CD4-positive, alpha-beta T cell (primary cell): ENCODE measurements at places on chromosomes 4 and X.

DNA sequence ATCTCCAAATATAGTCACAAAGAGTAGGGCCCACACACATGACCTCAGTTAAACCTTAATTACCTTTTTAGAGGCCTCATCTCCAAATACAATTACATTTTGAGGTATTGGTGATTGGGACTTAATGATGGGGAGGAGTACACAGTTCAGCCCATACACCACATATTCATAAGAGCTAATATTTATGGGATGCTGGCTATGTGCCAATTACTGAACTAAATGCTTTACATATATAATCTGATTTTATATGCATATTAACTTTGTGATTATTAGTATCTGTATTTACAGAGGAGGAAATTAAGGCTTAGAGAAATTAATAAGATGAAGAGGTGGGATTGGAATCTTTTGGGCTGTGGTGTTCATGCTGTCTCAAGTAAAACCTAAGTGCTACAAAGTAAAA, 17.8 kb downstream of the SMARCAD1 start:
- DNase-seq: no peak

DNA sequence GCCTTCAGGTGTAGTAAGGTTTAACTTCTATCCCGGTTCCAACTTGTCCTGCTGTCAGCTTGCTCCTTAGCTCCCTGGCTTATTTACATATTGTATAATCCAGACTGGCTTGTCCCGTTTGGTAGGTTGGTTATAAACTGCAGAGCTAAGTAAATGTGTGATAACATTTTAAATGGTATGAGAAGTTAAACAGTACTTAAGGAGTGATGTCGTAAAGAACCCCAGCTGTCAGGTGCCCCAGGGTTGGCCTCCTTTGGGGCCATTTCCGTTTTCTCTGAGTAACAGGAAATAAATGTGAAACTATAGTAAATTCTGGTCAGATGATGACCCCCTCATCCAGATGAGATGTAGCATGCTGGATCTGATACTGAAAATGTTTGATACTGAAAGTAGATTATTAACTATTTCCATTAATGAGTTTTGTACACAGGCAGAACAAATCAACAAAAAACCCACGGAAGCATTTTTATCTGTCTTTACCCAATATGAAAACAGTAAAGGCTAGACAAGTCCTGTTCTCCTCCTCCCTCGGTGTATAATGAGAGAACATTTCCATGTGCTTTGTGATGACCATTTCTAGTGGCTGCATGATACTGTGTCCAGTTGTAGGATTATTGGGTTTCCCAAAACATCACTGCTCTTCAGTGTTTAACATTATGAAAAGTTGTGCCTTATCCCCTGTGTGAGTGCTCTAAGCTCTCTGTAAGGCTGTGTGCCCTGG, 22.4 kb downstream of the GAB1 start:
- no peak for DNase-seq

DNA sequence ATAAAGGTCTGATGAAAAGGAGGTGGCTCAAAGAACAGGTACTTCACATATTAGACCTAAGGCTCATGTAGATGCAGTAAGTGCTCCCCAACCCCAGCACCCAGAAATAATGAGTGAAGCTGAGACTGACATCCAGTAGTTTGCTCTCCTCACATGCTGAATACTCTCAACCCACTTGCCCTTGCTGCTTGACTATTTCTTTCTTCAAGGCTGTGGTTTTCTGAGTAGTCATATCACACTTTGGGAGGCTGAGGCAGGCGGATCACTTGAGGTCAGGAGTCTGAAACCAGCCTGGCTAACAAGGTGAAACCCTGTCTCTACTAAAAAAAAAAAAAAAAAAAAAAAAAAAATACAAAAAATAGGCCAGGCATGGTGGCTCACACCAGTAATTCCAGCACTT, 51.5 kb upstream of the PRPS1 start:
- DNase-seq: no peak

DNA sequence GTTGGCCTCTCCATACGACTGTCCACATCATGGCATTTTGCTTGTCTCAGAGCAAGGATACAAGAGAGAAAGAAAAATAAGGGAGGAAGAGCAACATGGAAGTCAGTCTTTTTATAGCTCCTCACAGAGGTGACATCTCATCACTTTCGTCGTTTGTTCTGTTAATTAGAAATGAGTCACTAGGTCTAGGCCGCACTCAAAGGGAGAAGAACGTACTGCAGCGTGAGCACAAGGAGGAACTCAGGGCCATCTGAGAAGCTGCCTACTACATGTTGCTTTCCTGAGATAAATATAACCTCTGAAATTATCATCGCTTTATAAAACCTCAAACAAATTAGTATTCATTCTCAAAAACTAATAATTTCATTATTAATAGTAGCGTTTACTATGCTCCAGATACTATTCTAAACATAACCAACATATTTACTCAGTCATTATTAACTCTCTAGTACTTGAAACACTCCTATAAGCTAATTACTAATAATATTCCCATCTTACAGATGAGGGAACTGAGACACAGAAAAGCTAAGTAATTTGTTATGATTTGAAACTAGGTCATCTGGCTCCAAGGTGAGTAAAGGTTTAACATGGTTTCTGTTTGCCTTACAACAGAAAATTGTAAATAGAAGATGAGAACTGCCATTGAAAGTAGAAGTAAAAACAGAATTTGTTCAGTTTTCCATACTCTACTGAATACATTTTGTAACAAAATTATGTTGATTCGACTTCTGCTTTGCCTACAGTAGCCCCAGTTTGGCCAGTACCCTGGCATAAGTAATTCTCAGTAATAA, 213.2 kb upstream of the UGT8 start:
- no peak for DNase-seq

- DNase-seq: no peak
These were observed 463.9 kb downstream of the RAPGEF2 start for GRCh38 chr4:159566786-159567185.

GRCh38 chr4:113504422-113504821, 257.1 kb downstream of the CAMK2D start:
- DNase-seq: no peak
